H1 (cell line): ENCODE measurements at places on chromosomes 3 and 15. TPM values are rescaled to one million over a fixed set of nuclear protein-coding genes. Genes with fewer than 3 reads are reported as not detected.

CCRL2 gene
- not detected in 2 replicates for total RNA-seq

PARP6 gene
- total RNA-seq = 33.0 and 39.8 TPM in 2 replicates

CLEC3B gene
- total RNA-seq = not detected in 2 replicates

LRRK1 gene
- 3.4 and 3.6 TPM in 2 replicates for total RNA-seq

CD276 gene
- 152 and 156 TPM in 2 replicates for total RNA-seq

ADGRG7 gene
- not detected in 2 replicates for total RNA-seq

CHRNA7 gene
- 7.5 and 9.1 TPM in 2 replicates for total RNA-seq

TPRG1 gene
- total RNA-seq = 0.27 and 0.37 TPM in 2 replicates

FGF12 gene
- 13.6 and 16.6 TPM in 2 replicates for total RNA-seq

SLC51B gene
- total RNA-seq = not detected in 2 replicates

DNAJA4 gene
- total RNA-seq = 2.5 and 3.6 TPM in 2 replicates

TMIE gene
- 0.67 and 0.90 TPM in 2 replicates for total RNA-seq

MAP2K5 gene
- 13.8 and 15.8 TPM in 2 replicates for total RNA-seq

TP63 gene
- total RNA-seq = 0.06 TPM in 1 of 2 replicates, not detected in the other

CYP19A1 gene
- total RNA-seq = not detected in 2 replicates

CCR4 gene
- total RNA-seq = 0.10 and 0.11 TPM in 2 replicates

RBPMS2 gene
- 238 and 243 TPM in 2 replicates for total RNA-seq

CDHR4 gene
- 0.50 and 0.54 TPM in 2 replicates for total RNA-seq

MRAS gene
- 15.6 and 16.2 TPM in 2 replicates for total RNA-seq

NME9 gene
- total RNA-seq = not detected in 2 replicates

GCSAM gene
- total RNA-seq = not detected in 2 replicates

ZKSCAN7 gene
- total RNA-seq = 8.5 and 8.9 TPM in 2 replicates

HYAL2 gene
- 51.9 and 52.2 TPM in 2 replicates for total RNA-seq

KBTBD13 gene
- total RNA-seq = not detected in 2 replicates

A4GNT gene
- total RNA-seq = not detected in 2 replicates
